ENCODE measurements at places on chromosomes 2 and 18. TPM values are rescaled to one million over a fixed set of nuclear protein-coding genes. Genes with fewer than 3 reads are reported as not detected.

DNA sequence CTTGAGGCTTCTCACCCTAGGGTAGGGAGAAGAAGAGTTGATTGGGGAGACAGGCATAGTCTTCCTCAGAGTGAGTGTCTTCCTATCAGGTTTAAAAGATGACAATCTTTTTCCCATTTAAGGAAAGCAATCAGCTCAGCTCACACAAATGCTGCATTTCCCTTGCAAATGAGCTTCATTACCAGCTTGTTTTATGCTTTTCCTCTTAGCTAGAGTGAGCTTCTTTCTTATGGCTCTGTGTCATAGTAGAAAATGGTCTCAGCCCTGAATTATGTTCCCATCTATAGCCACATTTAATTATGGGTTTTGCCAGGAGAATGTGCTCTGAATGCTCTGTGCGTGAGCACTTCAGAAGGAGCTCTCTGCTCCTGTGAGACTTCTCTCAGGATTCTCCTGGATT is 112.8 kb upstream of the NCK2 start:
- no peak for DNase-seq

DNA sequence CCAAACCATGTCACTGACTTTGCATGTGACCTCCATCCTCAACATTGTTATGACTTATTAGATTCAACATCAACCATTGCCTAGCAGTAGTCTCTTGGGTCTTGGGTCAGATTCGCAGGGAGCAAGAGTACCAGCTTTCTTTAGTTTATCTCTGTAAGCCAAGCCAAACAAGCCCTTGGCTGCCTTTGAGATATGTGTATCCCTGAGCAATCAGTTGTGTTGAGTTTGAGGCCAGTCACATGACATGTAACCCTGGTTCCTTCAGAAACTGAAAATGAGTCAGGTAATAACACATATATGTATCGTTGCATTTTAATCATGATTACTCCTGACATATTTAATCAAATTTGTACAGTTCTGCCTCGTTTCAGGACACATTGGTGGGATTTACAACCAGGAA is 173.3 kb downstream of the PARD3B start:
- DNase-seq = no peak

- DNase-seq = no peak
Measured at GRCh38 chr2:11656252-11656651, 13.7 kb downstream of the NTSR2 start.

The LIMS4 gene
- total RNA-seq = 0.55 TPM

GRCh38 chr2:3483227-3483985 is 35.9 kb downstream of the ADI1 start:
- peak; percentile 98 for DNase-seq

The CIB4 gene
- total RNA-seq = 1.3 TPM

GRCh38 chr2:39140322-39140847 is 19.5 kb upstream of the SOS1 start:
- DNase-seq = no peak

DNA sequence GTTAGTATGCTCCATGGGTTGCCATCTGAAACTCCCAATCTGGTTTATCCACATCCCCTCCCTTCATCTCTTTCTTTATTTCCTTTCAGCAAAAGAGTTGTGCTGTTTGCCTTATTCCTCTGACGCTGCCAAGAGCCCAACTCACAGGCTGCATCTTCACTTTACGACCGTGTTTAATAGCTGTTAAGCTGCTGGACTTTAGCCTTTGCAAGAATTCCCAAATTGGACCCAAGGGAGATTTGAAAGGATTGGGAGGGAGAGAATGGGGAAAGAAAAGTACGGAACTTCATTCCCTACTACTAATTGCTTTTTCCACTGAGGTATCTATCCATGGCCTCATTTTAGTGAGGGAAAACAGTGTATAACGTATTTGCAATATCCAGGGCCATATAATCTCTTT is 263.4 kb upstream of the MEIS1 start:
- no peak for DNase-seq

DNA sequence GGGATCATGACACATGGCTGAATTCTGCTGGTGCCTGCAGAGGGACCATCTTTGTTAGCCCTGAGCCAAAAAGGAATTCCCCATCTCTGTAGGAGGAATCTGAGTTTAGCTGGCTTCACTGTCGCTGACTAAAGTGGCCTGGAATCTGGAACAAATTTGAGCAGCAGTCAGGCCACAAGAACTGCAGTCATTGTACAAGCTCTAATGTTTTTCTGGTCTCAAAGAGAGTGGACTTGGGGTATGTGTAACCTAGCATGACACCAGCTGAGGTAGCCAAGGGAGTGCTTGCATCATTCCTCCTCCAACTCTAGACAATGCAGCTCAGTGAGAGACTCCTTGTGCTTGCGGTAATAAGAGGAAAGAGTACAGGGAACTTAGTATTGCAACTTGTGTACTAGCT is 539.1 kb upstream of the LRRTM4 start:
- no peak for DNase-seq

DNA sequence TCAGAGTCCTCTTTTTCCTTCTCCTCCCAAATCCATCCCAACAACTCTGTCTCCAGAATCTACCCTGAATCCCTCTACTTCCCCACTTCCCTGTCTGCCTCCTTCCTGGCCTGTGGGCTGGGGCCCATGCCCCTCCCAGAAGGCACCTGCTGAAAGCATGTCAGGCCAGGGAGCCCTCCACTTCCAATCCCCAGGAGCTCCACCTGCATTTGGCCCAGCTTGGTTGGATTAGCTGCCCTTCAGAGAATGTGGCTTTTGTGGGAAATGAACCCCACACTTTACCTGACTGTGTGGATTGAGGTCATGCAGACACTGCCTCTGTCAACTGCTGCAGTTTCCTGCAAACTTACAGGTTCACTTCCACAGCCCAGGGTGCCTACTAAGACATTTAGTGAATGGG is 58.5 kb downstream of the ACOXL start:
- DNase-seq = no peak

DNA sequence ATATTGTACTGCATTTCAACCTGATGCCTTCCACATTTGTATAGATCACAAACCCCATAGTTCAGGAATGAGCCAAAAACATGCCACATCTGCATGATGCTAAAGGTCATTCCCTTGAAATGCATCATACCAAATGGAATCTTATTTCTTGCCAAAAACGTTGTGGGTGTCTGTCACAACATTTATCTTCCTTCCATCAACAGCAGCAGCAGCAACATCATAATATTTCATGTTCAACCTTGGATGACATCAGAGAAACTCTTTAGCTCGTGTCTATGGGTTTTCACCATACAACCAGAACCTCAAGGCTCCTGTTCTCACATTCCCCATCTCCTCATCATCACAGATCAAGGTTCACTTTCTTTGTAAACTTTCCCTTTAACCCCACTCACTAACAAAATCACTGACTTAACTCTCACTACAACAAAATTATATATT is 221.3 kb upstream of the CTAGE1 start:
- DNase-seq = peak; percentile 13

The PRSS56 gene
- total RNA-seq = not detected

GRCh38 chr2:96408616-96409015 is 73.0 kb downstream of the NCAPH start:
- peak; percentile 83 for DNase-seq

DNA sequence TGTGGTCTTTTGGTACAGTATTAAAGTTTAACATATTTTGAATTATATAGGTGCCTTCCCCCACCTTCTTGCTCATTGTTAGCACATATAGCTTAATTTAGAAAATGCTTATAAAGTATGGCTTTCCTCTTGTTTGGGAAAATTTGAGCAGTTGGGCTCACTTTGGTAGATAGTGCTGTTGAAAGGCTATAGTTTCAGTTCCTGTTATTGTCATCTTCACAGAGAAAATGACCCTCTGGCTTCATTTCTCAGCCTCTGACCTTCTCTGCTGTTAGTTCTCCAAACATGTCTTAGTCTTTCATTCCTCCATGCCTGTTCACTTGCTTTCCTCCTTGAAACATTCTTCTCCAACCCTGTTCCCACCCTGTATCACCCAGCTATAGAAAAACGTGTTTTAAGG is 200.6 kb downstream of the WDR7 start:
- DNase-seq = no peak

DNA sequence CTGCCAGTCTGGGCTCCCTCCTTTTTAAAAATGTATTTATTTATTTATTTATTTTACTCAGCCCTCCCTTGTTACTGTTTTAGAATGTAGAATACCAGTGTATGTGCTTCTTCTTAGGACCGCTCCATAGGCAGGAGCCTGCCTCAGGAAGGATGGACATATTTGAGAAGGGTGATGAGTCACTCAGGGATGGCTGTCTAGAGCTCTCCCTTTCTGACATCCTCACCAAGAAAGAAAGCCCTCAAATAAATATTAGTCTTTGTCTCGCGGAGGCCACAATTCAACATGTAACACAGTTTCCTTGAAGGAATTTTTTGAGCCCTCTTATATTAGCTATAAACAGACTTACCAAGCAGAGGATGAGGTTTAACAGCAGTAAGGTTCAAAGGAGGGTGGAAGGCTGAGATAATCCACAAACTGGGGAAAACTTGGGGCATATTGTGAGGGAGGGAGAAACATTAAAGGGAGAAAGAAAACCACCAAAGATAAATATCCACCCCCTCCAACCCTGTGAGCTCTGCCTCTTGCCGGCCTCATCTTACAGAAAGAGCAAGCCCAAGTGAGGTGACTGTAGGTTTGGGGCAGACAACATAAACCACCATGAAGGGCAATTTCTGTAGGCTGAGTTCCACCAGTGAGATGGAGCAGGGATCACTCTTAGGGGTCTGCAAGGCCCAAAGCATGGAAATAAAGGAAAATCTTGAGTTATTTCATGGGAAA is 163.4 kb downstream of the LRRTM1 start:
- DNase-seq = no peak

GRCh38 chr2:42756150-42756775 is 7.7 kb downstream of the OXER1 start:
- DNase-seq = no peak

DNA sequence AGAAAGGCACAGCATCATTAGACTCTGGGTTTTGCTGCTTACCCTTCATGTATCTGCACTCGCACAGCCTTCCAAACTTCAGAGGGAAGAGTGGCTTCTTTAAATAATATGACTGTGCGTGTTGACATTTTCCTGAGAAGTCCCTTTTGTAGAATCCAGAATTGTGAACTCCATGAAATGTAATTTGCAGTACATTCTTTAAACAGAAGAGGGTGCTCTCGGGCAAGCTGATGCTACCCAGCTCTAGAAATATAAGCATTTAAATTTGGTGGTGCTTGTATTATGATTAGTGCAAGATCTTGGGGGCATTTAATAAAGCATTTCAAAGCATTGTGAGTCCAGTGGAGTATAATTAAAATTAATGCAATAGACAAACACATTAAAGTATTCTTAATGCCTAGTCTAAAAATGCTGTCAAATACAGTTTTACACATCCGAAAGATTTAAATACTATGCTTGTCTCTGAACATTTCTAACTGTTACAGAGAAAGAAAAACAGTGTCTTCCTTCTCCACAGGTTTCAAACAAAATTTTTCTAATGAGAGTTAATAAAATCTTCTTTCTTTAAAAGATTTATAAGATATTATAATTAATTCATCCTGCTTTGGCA is 17.3 kb upstream of the GTF2A1L start:
- DNase-seq = peak; percentile 78

The MXD1 gene
- 30.0 TPM for total RNA-seq

The SERPINB10 gene
- total RNA-seq = 0.64 TPM

The ARHGEF33 gene
- total RNA-seq = 0.64 TPM

DNA sequence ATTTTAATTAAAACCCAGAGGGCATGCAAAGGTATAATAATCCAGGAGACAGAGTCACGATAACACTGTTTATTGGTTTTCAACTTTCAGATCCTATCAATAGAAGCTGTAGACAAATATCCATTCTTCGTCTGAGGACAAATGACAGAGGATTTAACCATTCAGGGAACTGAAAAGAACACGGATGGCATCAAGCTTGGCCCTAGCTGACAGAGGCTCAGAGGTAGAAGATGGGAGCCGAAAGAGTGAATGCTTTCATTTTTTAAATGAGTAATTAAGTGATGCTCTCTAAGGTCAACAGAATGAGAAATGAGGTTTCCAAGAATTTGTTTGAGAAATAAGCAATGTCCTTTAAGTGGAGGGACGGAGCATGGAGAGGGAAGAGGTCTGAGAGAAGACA is 62.1 kb downstream of the BCL2 start:
- no peak for DNase-seq

The MYL12B gene
- 299 TPM for total RNA-seq

DNA sequence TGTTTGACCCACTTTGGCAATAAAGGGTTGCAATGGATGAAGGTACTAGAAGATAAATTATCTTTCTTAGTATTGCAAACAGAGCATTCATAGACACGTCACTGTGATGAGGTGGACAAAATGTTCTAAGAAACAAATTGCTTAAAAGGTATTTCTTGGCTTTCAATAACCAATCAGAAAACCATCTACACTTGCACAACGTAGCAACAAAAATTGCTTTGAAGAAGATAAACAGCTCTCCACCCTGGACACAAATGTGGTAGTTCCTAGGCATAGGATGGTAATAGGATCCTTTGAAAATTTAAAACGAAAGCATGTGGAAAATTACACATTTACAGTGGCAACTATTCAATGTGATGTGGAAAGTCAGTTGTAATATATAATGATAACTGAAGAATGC is 439.9 kb upstream of the ETAA1 start:
- DNase-seq = no peak

DNA sequence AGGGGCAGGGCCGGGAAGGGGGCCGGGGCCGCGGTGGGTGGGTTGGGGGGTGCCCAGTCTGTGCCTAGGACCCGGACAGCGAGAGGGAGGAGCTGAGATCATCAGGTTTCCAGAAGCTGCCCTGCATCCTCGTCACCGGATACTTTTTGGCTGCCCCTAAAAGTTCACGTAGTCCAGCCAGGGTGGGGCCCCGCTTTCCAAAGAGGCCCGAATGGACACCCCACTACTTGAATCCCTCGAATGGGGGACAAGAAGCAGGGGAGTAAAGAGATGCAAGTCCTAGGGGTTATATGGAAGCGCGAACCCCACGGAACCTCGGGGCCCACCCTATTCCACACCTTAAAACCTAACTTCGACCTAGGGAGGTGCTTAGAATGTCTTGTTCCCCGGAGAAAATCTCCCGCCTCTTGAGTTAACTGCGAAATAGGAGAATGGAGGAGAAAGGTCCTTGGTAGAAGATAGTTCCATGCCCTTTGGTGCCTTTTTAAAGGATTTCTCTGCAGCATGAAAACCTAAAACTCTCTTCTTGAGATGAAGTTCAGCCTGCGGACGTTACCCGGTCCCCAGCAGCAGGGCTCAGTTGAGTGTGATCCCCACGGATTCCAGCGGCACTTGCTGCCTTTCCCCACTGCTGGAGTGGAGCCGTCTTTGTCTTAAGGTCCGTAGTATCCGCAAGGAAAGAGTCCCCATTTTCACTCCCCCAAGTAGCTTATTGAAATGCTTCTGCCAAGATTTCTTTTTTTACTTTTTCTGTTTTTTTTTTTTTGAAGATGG is 2.1 kb upstream of the RNF152 start:
- DNase-seq = peak; percentile 15

Data from lung (tissue), 17 donors.